ENCODE measurements at places on chromosomes 2 and 18. TPM values are rescaled to one million over a fixed set of nuclear protein-coding genes. Genes with fewer than 3 reads are reported as not detected.

DNA sequence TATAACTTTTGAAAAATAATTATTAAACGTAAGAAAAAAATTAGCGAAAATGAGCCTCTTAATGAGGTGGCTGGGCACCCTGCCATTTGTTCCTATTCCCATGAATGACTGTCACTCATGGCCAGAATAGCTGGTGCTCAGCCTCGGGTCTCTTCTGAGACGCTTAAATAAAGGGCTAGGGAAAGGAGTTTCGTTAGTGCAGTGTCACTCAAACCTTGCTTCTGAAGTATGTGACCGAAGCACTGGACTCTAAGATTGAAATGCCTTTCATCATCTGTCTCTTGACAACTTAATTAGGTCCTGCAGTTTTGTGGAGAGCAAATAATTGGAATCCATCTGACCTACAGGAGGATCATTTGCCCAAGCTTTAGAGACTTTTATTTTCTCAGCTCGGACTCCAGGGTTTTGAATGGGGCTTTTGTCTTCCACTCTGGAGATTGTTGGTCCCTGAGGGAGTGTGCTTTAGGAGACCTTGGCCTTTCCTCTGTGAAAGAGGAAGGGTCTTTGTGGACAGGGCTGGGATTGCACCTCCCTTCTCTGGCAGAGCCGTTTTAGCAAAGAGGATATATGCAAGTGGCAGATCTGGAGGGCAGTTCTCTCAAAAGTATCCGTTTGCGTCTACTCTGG, 42.3 kb upstream of the FHOD3 start:
- H3K4me1 ChIP-seq = no peaks in the 10 kb centered on the region
- H3K36me3 ChIP-seq = no peaks in the 10 kb centered on the region
- DNase-seq = no peak

DNA sequence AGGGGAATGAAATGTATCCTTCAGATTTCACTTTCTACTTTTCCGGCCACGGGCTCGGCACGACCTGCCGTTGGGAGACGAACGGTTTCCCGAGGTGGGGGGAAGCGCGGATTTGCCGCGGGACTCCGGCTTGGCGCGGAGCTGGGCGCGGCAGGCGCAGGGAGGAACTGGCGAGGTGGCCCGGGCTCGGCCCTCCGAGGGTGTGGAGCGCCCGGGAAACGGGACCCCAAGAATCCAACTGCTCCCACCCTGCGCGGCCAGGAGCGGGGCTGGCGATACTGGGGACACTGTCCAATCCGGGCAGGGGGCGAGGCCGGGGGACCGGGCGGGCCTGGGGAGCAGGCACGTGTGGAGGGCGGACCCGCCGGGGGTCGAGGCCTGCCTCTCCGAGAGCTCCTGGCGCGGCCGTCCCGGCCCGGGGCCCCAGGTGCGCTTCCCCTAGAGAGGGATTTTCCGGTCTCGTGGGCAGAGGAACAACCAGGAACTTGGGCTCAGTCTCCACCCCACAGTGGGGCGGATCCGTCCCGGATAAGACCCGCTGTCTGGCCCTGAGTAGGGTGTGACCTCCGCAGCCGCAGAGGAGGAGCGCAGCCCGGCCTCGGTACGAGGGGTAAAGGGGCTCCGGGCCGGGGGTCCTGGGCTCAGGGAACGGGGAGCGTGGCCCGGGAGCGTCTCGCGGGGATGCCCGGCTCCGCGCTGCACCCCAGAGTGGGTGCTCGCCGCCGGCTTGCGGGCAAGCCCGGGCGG, at the start of gene ANXA4:
ANXA4 (plus strand) TSS at position 560 of the 747 bp plus-strand sequence. CDS start 39,432 bp downstream, outside the sequence.
- H3K4me3 ChIP-seq = peak within 1 kb of the TSS; percentile 88
- H3K27me3 ChIP-seq = no peaks in the 10 kb centered on the region
- peak; percentile 71 for DNase-seq
- H3K27ac ChIP-seq = peak within 1 kb of the TSS; percentile 96

GRCh38 chr18:23498877-23499276, 4.4 kb upstream of the RMC1 start:
- no peaks in the 10 kb centered on the region for H3K36me3 ChIP-seq
- H3K4me3 ChIP-seq = no peak overlapping the region
- no peaks in the 10 kb centered on the region for H3K27me3 ChIP-seq

The TPGS2 gene
- 91.8 TPM for total RNA-seq

DNA sequence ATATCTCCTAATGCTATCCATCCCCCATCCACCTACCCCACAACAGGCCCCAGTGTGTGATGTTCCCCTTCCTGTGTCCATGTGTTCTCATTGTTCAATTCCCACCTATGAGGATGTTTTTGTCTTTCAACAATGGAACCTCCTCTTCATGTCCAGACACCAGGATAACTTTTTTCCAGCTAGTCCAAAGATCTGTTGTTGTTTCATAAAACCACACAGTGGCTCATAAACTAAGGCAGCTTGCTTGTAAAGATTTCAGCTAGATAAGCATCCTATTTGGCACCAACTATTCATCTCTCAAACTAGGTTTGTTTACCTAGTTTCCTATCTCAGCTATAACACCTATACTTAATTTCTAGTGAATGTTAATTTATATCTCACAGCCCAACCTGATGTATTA, 937.7 kb downstream of the TRIB2 start:
- H3K27ac ChIP-seq = no peak overlapping the region
- no peaks in the 10 kb centered on the region for H3K36me3 ChIP-seq
- H3K4me1 ChIP-seq = no peaks in the 10 kb centered on the region
- H3K27me3 ChIP-seq = no peaks in the 10 kb centered on the region
- DNase-seq = no peak

DNA sequence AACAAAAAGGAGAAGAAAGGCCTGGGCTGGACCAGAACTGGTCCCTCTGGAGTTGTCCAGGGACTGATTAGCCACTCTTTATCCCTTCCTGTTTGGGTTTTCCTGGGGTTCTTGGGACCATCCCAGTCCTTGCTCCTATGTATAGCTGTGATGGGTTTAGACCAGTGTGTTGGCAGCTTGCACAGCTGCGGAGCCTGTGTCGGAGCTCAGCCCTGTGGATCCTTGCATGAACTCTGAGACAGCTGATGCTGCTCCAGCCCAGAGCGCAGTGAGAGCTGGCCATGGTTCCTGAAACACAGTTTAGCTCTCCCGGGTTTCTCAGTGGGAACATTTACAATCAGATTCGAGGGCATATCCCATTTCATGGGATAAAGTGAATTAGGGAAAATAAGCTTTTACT, 16.9 kb downstream of the IMPA2 start:
- no peak overlapping the region for H3K4me3 ChIP-seq
- H3K4me1 ChIP-seq = no peaks in the 10 kb centered on the region
- H3K27me3 ChIP-seq = no peaks in the 10 kb centered on the region
- H3K27ac ChIP-seq = no peak overlapping the region
- H3K36me3 ChIP-seq = no peaks in the 10 kb centered on the region

- no peak overlapping the region for H3K27ac ChIP-seq
- no peaks in the 10 kb centered on the region for H3K4me1 ChIP-seq
- no peaks in the 10 kb centered on the region for H3K27me3 ChIP-seq
- H3K4me3 ChIP-seq = no peak overlapping the region
- DNase-seq = no peak
These were observed 147.5 kb upstream of the BCL2L11 start for GRCh38 chr2:110973262-110973661.

GRCh38 chr2:99169534-99169933, 11.3 kb downstream of the MITD1 start:
- H3K36me3 ChIP-seq = no peaks in the 10 kb centered on the region
- H3K27me3 ChIP-seq = no peaks in the 10 kb centered on the region
- no peak overlapping the region for H3K27ac ChIP-seq
- H3K4me1 ChIP-seq = no peaks in the 10 kb centered on the region
- H3K4me3 ChIP-seq = no peak overlapping the region

GRCh38 chr18:41870817-41871216, 84.2 kb upstream of the PIK3C3 start:
- H3K4me1 ChIP-seq = no peaks in the 10 kb centered on the region
- H3K27ac ChIP-seq = no peak overlapping the region
- no peak for DNase-seq
- no peaks in the 10 kb centered on the region for H3K36me3 ChIP-seq

GRCh38 chr2:201882353-201883090, 76.2 kb downstream of the CDK15 start:
- peak overlapping the region; percentile 21 for H3K4me3 ChIP-seq
- no peaks in the 10 kb centered on the region for H3K36me3 ChIP-seq
- no peaks in the 10 kb centered on the region for H3K27me3 ChIP-seq

DNA sequence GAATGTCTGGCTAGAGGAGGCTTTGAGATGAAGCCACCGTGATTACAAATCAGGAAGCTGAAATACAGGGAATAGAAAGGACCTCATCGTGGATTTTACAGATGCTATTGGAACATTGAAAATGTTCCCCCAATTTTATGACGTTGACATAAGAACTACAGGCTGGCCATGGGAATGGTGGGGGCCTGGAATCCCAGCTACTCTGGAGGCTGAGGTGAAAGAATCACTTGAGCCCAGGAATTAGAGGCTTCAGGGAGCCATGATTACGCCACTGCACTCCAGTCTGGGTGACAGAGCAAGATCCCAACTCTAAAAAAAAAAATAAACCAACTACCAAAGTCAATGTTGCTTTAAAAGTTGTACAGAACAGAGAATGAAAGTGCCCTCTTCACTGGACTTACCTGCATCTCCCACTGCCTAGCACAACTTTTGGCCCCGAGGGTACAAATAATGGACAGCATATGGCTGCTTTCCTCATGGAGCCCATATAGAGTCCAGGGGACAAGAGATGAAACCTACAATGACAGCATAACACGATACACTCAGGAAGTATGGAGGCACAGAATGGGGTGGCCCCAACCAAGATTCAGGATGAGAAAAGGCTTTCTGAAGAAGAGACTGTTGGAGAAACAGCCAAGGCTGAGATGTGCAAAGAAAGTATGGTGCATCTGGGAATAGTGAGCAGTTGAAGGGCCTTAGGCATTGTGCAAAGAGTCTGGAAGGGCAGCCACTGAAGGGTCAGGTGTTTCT, 254.8 kb downstream of the MYCN start:
- H3K36me3 ChIP-seq = no peaks in the 10 kb centered on the region
- no peak overlapping the region for H3K27ac ChIP-seq
- H3K27me3 ChIP-seq = no peaks in the 10 kb centered on the region
- no peak for DNase-seq

The ADD2 gene
- 1.3 TPM for total RNA-seq
